ENCODE measurements at places on chromosomes 2 and 18. TPM values are rescaled to one million over a fixed set of nuclear protein-coding genes. Genes with fewer than 3 reads are reported as not detected.

The ABCG8 gene
- not detected for total RNA-seq

The DOK6 gene
- total RNA-seq = not detected

The GPR35 gene
- 13.3 TPM for total RNA-seq

The GREB1 gene
- 0.30 TPM for total RNA-seq

The BCL11A gene
- 0.15 TPM for total RNA-seq

The CFAP221 gene
- total RNA-seq = not detected

The PHLPP1 gene
- total RNA-seq = 13.6 TPM

The NEU2 gene
- not detected for total RNA-seq

The FN1 gene
- total RNA-seq = 0.19 TPM

The CERKL gene
- not detected for total RNA-seq
